ENCODE measurements at places on chromosomes 1 and 21. TPM values are rescaled to one million over a fixed set of nuclear protein-coding genes. Genes with fewer than 3 reads are reported as not detected.

- H3K36me3 ChIP-seq, result peaks cover 17% of the 10 kb centered on the region
- no peaks in the 10 kb centered on the region for H3K27me3 ChIP-seq
- DNase-seq, result no peak
- peak overlapping the region; percentile 77 for H3K4me3 ChIP-seq
These were observed 594 bp downstream of the GLMN start for GRCh38 chr1:92298213-92298572.

DNA sequence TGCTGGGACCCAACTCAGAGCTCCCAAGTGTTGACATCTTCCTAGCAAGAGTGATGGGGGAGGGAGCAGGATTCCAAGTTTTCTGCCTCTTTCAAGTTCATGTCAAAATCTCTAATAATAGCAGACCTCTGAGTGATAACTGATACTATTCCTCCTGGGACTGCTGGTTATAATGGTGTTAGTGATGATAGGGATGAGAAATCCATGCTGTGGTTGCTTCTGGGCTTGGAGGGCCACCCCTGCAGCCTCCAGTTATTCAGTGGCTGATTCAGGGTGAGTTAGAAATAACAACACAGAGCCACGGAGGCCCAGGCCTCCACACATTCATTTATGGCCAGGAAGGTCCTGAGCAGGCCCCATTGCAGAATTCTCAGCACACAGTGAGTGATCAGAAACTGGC is 40.6 kb upstream of the ARTN start:
- H3K4me1 ChIP-seq, result no peaks in the 10 kb centered on the region
- H3K4me3 ChIP-seq, result no peak overlapping the region
- peaks cover 10% of the 10 kb centered on the region for H3K36me3 ChIP-seq
- DNase-seq, result no peak
- H3K27ac ChIP-seq, result no peak overlapping the region
- no peaks in the 10 kb centered on the region for H3K27me3 ChIP-seq

- H3K27ac ChIP-seq, result no peak overlapping the region
- H3K4me1 ChIP-seq, result peaks cover 29% of the 10 kb centered on the region
- DNase-seq, result peak; percentile 72
- no peak overlapping the region for H3K4me3 ChIP-seq
- no peaks in the 10 kb centered on the region for H3K36me3 ChIP-seq
These were observed 166.4 kb downstream of the PSMG1 start for GRCh38 chr21:39016740-39017315.

DNA sequence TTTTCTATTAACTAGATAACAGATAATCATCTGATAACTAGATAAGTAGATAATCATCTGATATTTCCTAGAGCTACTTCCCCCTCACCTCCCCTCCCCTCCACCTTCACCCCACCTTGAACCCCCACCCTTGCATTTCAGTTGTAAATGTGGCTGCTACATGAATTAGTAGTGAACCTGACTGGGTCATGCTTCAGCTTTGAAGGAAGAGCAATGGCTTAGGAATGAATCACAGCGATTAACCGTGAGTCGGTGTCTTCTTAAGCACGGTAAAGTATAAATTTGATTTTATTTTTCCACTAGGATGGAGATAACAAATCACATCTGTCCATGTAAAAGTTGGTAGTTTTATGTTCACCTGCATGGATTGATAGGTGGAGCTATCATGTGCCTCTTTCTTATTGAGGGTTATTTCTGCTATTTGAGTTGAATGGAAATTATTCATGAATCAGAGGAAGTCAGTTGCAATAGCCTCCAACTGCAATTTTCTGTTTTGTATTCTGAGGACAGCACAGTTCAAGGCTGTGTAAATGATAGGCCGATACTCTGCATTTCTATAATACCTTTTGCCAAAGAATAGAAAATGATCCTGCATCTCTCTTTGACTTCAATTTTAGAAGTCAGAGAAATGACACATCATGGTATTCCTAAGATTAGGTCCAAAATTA is 235.0 kb downstream of the PTGER3 start:
- H3K36me3 ChIP-seq, result no peaks in the 10 kb centered on the region
- DNase-seq, result no peak
- no peaks in the 10 kb centered on the region for H3K27me3 ChIP-seq
- H3K27ac ChIP-seq, result no peak overlapping the region
- no peaks in the 10 kb centered on the region for H3K4me1 ChIP-seq

DNA sequence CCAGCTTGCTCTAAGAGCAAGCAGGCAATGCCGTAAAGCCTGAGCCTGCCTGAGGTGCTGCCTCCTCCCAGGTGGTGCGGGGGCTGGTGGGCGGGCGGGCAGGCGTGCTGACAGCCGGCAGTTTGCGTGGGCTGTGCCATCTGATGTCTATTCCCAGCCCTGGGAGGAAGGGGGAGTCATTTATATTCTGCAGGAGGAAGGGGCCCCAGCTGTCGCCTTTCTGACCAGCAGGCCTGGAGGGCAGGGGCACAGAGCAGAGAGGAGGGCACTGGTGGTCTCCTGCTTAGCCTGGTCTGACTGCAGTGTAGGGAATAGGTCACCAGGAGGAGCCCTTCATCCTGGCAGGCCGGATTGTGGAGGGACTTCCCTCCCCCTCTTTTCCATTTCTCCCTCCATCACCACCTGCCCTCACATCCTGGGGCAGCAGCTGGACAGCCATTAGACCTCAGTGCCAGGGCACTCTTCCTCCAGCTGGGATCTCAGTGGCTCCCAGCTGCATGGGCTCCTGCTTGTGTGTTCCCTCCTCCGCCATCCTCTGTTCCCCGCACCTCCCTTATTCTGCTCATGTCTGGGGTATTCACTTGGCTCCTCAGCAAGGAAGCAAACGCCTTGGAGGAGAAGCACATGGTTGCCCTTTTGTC is 4.4 kb downstream of the CYB561D1 start:
- H3K27ac ChIP-seq, result no peak overlapping the region
- no peaks in the 10 kb centered on the region for H3K27me3 ChIP-seq
- no peak overlapping the region for H3K4me3 ChIP-seq

DNA sequence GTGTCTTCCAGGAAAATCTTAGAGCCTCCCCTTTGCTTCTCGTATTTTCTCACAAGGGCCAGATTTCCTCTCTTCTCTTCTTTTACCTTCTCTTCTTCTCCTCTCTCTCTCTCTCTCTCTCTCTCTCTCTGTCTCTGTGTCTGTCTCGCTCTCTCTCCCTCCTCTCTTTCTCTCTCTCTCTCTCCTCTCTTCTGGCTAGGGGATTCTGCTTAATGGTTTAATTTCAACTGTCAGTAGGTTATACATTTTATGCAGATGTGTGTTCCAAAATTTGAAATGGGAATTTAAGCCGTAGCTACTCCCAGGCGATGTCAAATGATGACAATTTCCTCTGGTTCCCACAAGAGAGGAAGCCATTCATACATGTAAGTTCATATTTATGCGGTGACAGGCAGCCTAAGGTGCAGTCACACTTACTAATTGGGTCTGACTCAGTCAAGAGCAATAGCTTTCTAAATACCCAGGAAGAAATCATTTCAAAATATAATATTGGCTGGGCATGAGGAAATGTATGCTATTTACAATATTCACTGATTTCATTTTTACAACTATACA is 1.4 kb downstream of the DSCAM start:
- H3K4me3 ChIP-seq, result no peak overlapping the region
- DNase-seq, result no peak

GRCh38 chr1:59771361-59771760 is 43.4 kb upstream of the HOOK1 start:
- H3K27ac ChIP-seq, result no peak overlapping the region
- no peak overlapping the region for H3K4me3 ChIP-seq
- H3K36me3 ChIP-seq, result no peaks in the 10 kb centered on the region
- no peaks in the 10 kb centered on the region for H3K27me3 ChIP-seq
- no peaks in the 10 kb centered on the region for H3K4me1 ChIP-seq
- DNase-seq, result no peak

DNA sequence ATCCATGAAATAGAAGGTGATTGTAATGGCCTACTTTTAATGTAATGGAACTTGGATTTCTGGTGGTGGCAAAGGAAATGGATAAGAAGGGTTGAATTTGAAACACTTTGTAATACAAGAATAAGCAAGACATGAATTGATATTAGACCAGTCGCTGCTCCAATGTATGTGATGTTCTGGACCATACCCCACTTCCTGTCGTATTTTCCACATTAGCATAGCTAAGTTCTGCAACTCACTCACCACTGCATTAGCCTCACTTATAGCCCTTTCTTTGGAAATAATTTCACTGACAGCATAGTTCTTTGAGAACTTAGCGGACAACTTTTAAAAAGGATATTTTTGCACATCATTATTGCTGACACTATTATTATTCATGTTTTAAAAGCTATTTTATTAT is 32.3 kb upstream of the CNIH3 start:
- no peaks in the 10 kb centered on the region for H3K27me3 ChIP-seq
- no peaks in the 10 kb centered on the region for H3K36me3 ChIP-seq
- H3K4me3 ChIP-seq, result no peak overlapping the region
- no peaks in the 10 kb centered on the region for H3K4me1 ChIP-seq
- H3K27ac ChIP-seq, result no peak overlapping the region

- DNase-seq, result no peak
- no peak overlapping the region for H3K27ac ChIP-seq
- peaks cover 99% of the 10 kb centered on the region for H3K36me3 ChIP-seq
- no peaks in the 10 kb centered on the region for H3K27me3 ChIP-seq
These were observed 11.3 kb downstream of the NCSTN start for GRCh38 chr1:160354388-160354985.

- no peaks in the 10 kb centered on the region for H3K36me3 ChIP-seq
- H3K4me1 ChIP-seq, result peaks cover 25% of the 10 kb centered on the region
- no peak overlapping the region for H3K27ac ChIP-seq
- H3K4me3 ChIP-seq, result no peak overlapping the region
- H3K27me3 ChIP-seq, result no peaks in the 10 kb centered on the region
These were observed 203.0 kb downstream of the PLPP3 start for GRCh38 chr1:56376188-56376984.

- no peak for DNase-seq
- H3K27me3 ChIP-seq, result no peaks in the 10 kb centered on the region
- no peaks in the 10 kb centered on the region for H3K36me3 ChIP-seq
These were observed 37.5 kb upstream of the WLS start for GRCh38 chr1:68269637-68270430.

DNA sequence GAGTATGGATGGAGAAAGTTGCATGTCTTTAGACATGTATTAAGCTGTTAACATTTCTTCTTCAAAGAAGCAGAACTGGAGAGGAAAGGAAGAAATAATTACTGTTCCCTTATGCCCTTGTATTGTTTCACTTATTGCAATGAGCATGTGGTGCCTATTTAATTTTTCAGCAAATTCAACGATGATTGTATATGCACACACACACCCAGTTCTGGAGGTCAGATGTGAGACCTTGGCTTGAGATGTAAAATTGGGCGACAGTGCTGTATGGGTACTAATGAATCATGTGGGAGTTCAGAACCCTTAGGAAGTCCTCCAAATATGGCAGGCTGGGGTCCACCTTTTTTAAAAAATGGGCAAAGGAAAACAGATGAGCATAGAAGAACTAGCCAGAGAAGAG is 27.5 kb downstream of the BRINP2 start:
- no peaks in the 10 kb centered on the region for H3K4me1 ChIP-seq
- no peaks in the 10 kb centered on the region for H3K36me3 ChIP-seq
- H3K27ac ChIP-seq, result no peak overlapping the region
- no peak for DNase-seq
- H3K27me3 ChIP-seq, result no peaks in the 10 kb centered on the region
- H3K4me3 ChIP-seq, result no peak overlapping the region

DNA sequence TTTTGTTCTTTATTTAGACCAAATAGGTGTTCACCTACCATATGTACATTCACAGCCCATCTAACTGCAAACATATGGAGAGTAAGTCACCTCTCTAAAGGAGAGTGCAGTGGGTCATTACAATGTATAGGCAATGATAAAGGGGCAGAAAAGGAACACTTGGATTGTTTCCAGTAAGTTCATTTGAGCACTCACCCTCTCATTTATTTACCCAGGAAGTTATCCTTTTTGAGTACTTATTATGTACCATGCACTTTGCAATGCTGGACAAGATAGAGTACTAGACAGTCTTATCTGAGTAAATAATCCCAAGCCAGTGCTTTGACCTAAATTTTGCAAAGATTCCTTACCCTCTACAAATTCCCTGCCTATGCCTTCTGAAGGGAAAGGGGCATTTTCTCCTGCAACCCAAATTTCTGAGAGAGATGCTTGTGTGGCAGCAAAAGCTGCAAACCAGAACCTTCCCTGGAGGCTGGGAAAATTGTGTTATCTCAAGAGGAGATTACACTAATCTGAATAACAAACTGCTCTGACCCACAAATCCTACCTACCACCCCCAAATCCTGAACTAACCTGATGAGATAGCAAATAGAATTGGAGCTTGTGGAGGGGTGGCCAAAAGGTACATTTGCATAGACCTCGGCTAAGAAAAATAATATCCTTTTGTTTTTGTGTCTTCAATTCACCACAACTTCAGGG is 18.6 kb upstream of the RGS8 start:
- H3K27ac ChIP-seq, result no peak overlapping the region
- H3K27me3 ChIP-seq, result no peaks in the 10 kb centered on the region
- DNase-seq, result no peak
- no peak overlapping the region for H3K4me3 ChIP-seq
- no peaks in the 10 kb centered on the region for H3K4me1 ChIP-seq

- H3K36me3 ChIP-seq, result peaks cover 42% of the 10 kb centered on the region
- DNase-seq, result no peak
- H3K27ac ChIP-seq, result no peak overlapping the region
- H3K27me3 ChIP-seq, result no peaks in the 10 kb centered on the region
These were observed 68.9 kb downstream of the DMAP1 start for GRCh38 chr1:44281962-44282703.

GRCh38 chr1:192849442-192849841 is 40.6 kb downstream of the RGS2 start:
- DNase-seq, result no peak
- H3K27ac ChIP-seq, result no peak overlapping the region
- no peaks in the 10 kb centered on the region for H3K27me3 ChIP-seq
- no peak overlapping the region for H3K4me3 ChIP-seq
- no peaks in the 10 kb centered on the region for H3K4me1 ChIP-seq

- H3K27ac ChIP-seq, result no peak overlapping the region
- H3K27me3 ChIP-seq, result peaks cover 14% of the 10 kb centered on the region
- no peaks in the 10 kb centered on the region for H3K4me1 ChIP-seq
- H3K4me3 ChIP-seq, result no peak overlapping the region
These were observed 16.1 kb downstream of the TNFRSF8 start for GRCh38 chr1:12078938-12079861.

- peaks cover 3% of the 10 kb centered on the region for H3K36me3 ChIP-seq
- H3K27ac ChIP-seq, result no peak overlapping the region
- no peak for DNase-seq
- H3K27me3 ChIP-seq, result no peaks in the 10 kb centered on the region
- H3K4me3 ChIP-seq, result no peak overlapping the region
These were observed 58.0 kb downstream of the CLIC4 start for GRCh38 chr1:24803220-24803619.

DNA sequence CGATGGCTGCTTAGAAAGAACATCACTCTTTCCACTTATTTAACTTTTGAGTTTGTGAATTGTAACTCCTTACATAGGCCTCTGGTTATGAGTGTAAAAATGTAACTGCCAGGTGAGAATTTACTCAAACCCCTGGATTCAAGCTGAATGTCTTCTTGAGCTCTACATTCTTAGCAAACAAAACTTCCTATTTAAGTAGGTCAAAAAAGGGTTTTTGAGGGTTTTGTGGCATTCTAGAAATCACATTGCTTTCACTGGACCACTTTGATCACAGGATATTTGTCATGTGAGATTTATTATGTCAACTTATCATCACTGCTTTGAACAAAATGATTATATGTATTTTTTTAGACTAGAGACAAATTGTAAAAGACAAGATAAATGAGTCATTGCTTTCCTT is 5.7 kb downstream of the IL23R start:
- no peaks in the 10 kb centered on the region for H3K4me1 ChIP-seq
- no peaks in the 10 kb centered on the region for H3K36me3 ChIP-seq
- H3K4me3 ChIP-seq, result no peak overlapping the region
- no peak overlapping the region for H3K27ac ChIP-seq

Gene C1QB
- total RNA-seq, result 1,524 TPM

Gene PLXNA2
- 83.9 TPM for total RNA-seq

Gene TRIM62
- total RNA-seq, result 6.5 TPM

Gene CELA2A
- total RNA-seq, result not detected

Gene TFF3
- 19.0 TPM for total RNA-seq

Gene ADAM30
- total RNA-seq, result not detected
